A172 (cell line): ENCODE measurements at places on chromosomes 1 and 21. TPM values are rescaled to one million over a fixed set of nuclear protein-coding genes. Genes with fewer than 3 reads are reported as not detected.

Gene LENEP
- not detected in 2 replicates for total RNA-seq

Gene RSPH1
- total RNA-seq: not detected in 2 replicates

Gene SERINC2
- total RNA-seq: 16.8 and 18.9 TPM in 2 replicates

Gene AMIGO1
- 0.10 TPM in 1 of 2 replicates, not detected in the other for total RNA-seq

Gene TAL1
- total RNA-seq: not detected in 2 replicates

Gene KCNN3
- total RNA-seq: 0.10 and 0.36 TPM in 2 replicates

Gene TMEM61
- not detected in 2 replicates for total RNA-seq

Gene S100A8
- not detected in 2 replicates for total RNA-seq

GRCh38 chr21:19810779-19811178 is 1187.4 kb upstream of the NCAM2 start:
- DNase-seq: no peak

DNA sequence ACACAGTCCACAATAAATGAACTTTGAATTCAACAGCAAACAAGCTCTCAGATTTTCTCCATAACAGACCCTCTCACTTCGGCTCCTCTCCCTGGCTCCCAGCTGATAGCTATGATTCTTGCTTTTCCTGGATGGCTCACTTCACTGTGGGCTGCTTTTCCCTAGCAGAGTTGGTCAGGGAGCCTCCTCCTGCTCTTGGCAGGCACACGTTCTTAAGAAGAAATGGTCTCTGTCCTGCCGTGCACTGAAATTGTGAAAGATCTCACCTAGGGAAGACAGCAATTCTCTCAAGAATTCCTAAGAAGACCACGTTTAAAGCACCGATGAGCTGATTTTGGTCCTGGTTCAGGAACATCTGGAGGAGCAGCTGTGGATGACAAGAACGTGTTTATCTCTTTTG is 148.5 kb upstream of the KCNK2 start:
- DNase-seq: no peak

DNA sequence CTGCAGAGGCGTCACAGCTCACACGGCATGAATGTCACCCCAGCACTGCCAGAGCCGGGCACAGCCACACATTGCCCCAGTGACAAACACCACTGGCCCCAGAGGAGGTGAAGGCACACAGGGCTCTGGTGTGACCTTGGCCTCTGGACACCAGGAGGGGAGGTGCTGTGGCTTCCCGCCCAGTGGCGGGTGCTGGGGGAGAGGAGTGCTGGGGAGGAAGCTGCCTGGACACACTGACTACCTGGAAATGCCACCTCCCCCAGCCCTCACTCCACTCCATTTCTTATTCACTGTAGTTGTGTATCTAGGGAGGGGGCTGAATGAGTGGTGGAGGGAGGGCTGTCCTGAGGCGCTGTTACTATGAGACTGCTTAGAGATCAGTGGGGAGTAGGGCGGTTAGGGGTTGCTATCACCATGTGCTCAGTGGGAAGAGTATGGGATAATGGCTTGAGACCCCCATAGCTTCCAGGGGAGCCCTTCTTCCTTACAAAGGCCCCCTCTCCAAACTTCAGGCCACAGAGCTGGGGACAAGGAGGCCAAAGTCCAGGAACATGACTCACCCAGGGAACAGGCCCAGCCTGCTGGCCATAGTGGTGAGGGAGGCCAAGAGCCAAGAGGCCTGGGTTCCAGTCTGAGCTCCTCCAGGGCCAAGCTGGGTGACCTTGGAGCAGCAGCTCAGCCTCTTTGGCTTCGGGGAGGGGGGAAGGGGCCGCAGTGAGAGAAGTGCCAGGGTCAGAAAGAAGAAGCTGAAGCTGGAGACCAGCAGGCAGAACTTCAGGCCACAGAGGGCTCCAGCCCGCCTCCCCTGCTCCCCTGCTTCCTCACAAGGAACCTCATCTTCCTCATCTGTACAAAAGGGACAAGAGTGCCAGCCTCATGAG is 40.1 kb downstream of the AHDC1 start:
- no peak for DNase-seq

DNA sequence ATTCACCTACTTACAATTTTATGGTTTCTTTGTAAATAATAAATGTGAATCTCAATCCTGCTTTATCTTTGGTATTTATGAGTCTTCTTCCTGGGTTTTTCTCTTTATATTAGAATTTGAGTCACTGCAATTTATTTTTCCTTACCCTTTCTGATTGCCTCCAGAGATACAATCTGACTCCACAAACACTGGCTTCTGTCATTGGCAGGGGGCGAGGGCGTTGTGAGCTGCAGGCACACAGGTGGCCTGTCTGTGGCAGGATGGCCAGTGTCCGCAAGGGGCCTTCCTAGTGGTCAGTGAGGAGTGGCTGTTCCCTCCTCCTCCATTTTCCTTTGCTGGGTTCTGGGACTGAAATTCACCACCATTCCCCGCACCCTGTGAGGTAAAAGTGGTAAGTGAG is 2.0 kb upstream of the MTARC1 start:
- DNase-seq: no peak

DNA sequence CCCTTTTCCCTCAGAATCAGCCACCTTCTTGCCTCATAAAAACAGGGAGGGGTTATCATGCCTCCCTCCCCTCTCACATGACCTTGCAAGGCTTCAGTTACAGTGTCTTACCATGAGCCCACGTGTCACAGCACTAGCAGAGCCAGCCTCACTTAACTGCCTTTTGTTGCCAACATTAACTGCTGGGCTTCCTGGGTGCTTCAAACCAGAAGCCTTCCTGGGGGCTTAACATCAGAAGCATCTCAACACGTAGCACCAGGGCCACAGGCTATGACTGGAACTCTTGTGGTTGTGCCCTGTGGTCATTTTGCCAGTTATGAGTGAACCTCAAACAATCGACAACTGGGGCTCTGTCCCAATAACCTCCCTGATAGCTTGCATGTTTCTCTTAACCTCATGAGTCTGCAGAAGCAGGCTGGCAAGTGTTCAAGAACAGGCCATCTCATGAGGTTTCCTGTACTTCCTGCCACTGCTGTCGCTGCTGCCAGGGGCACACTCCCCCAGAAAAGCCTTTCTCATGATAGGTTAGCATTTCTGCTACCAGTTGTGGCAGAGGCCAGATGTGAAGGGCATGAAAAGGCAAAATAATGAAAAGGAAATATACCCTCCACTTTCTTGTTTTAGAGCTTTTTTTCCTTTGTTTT is 132.2 kb downstream of the GLUL start:
- DNase-seq: no peak

GRCh38 chr1:194062962-194063361 is 876.5 kb upstream of the B3GALT2 start:
- DNase-seq: no peak

DNA sequence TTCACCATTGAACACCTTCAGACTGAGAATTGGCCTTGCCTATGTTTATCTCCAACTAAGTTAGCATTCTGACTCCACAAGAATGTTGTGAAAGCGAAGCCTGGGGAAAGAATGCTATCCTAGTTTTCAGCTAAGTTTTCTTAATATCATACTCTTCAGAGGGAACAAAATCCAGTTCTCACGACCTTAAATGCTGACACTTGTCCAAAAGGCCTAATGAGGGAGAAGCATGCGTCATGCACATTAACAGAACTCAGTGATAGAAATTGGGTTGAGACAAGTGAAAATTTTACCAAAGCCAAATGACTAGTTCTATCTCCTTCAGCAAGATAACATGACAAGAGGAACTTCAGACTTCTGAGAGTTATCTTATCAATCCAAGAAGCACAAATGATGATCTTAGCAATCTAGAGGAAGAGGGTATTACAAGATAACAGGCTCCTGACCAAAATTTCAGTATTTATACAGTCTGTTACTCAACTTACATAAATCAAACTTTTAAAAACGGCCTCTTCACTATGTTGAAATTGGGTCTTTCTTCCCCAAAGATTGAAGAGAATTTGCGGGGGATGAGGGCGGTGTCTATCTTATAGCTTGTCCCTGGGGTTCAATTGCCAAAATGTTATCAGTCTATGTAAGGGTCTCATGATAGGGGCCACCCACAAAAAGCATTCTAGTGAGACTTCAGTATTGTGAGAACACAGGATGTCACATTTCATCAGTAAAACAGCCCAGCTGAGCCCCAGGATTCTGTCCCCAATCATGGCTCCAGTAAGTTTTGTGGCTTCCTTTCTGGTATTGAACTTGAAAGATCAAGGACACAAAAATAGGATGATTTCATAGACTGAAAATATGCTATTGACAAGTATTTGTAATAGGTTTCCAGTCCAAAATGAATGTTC is 26.5 kb upstream of the SLC45A3 start:
- DNase-seq: no peak

GRCh38 chr1:65264197-65264929 is 45.0 kb upstream of the DNAJC6 start:
- DNase-seq: peak; percentile 50

DNA sequence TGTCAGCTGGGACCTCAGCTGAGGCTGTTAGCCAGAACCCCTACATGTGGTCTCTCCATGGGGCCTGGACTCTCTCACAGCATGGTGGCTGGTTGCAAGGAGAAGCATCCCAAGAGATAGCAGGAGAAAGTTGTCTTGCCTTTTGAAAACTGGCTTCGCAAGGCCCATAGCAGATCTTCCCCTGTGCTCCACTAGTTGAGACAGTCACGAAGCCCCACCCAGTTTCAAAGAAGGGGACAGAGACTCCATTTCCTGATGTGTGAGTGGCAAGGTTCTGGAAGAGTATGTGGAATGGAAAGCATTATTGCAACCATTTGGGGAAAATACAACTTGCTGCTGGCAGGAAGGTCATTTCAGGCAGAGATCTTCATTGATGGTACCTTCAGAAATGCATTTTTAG is 7.5 kb upstream of the CSRP1 start:
- DNase-seq: no peak

DNA sequence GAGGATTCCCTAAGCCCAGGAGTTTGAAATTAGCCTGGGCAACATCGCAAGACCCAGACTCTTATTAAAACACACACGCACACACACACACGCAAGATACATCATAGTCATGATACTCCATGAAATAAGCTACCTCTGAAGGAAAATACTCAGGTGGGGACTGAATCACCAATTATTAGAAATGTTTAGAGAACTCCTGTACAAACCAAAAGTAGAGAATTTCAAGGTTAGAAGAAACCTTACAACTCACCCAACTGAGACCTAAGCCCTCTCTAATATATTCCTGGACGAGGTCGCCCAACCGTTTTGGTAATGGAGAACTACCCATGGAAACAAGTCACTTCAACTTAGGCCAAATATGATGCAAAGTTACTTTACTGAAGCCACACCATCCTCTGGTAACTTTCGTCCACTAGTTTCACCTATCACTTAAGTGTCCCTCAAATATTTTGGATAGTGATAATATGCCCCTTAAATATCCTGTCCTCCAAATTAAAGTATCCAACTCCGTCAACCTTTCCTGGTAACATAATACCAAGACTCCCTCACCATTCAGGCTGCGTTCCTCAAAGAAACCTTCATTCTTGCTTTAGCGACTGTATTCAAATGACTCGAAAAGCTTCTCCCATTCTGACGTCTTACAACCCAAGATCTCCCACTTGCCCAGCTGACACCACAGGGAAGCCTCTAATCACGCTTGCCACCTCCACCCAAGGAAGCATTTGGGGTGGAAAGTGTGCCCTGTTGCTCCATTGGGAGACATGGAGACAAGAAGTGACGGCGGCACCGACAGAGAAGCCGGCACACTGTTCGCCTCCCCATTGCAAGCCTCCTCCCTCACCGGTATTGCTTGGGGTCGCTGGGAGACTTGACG is 856 bp downstream of the NRDC start:
- DNase-seq: peak; percentile 40

GRCh38 chr1:56255516-56256152 is 323.7 kb downstream of the PLPP3 start:
- no peak for DNase-seq

GRCh38 chr1:202586018-202586821 is 124.0 kb downstream of the SYT2 start:
- peak; percentile 42 for DNase-seq
